ENCODE measurements at places on chromosomes 3 and 15.

- DNase-seq: no peak
Observed at GRCh38 chr15:86077070-86077469, 2.6 kb upstream of the AGBL1 start.

GRCh38 chr15:42070279-42070975 is 23.9 kb downstream of the PLA2G4D start:
- peak; percentile 1 for DNase-seq

- no peak for DNase-seq
Observed at GRCh38 chr15:67228286-67228685, 26.2 kb downstream of the AAGAB start.

- no peak for DNase-seq
Observed at GRCh38 chr3:66622756-66623457, 122.1 kb upstream of the LRIG1 start.

- no peak for DNase-seq
Observed at GRCh38 chr3:15264486-15264885, 58.4 kb downstream of the CAPN7 start.

DNA sequence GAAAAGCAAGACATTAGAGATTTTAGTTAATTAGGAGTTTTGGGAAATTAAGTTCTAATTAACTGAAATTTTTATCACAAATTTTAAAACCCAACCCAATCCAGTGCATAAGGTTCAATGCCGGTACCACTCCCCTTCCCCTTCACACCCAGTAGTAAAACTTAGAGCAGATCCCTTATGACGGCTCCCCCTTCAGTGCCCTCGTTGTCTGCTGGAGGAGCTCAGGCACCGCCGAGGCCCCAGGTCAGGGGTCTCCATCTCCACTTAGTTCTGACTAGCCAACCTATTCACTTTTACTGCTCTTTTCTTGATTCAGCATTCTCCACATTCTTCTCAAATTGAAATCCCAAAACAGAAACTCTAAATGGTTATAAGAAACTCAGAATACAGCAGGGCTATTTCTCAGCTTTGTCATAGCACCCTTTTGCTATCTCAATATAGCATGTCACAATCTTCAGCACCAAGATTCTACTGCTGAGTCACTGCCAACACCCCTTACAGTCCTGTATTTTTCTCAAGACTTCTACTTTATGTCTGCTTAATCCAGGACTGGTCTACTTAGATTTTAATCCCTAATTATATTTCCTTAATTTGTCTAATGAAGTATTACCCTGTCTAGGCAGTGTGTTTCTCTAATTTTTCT is 39.8 kb downstream of the TUBGCP4 start:
- DNase-seq: no peak

DNA sequence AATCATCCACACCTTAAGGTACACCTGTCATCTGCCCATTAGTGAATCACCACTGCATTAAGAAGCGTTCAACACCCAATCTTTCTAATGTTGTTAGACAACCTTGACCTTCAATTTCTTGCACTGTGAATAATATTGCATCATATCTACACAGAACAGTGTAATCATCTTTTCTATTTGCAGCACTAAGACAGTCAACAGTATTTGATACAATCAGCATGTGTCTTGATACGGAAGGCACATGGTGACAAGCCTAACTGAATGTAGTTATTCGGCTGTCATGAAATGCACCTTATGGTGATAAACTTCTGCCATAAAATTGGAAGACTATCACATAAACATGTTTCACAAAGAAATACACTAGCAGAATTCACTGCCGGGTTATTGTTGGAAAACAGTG is 253.9 kb upstream of the THRB start:
- no peak for DNase-seq

DNA sequence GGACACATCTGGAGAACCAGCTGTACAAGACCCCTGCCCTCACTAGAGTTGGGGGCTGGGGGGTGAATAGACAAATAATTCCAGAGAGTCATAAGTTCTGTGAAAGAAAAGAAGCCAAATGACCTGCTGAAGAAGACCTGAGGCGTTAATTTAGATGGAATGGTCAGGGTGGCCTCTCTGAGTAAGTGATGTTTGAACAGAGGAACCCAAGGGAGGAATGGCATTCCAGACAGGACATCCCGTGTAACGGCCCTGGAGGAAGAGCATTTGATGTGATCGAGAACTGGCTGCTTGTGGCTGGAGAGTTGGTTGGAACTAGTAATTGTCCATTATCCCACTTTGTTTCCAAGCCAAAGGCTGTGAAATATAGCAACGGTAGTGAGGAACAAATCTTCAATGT is 1.7 kb downstream of the NR2C2 start:
- no peak for DNase-seq

- peak; percentile 33 for DNase-seq
Observed at GRCh38 chr3:133506215-133506901, 67.1 kb upstream of the CDV3 start.

DNA sequence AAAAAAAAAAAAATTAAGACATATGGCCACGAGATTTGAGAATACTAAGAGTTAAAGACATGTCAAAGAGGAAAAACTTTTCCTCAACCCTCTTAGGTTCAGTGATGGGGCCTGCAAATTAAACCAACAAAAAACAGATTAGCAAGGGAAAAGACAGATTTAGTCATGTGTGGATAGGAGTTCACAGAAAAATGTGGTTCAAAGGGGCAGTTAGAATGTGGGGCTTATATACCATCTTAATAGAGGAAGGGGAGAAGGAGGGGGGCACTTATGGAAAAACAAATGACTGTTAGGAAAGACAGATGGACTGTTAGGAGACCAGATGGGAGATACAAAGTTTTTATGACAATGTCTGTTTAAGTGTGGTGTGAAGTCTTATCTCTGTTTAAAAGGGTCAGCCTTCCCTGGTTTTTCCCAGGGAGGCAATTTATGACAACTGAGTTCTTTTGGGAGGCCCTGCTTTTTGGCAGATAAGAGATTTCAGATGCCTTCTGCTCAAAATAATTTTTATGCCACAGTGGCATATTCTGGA is 68.7 kb upstream of the FURIN start:
- DNase-seq: no peak

GRCh38 chr3:72593881-72594397 is 254.3 kb downstream of the SHQ1 start:
- DNase-seq: no peak

DNA sequence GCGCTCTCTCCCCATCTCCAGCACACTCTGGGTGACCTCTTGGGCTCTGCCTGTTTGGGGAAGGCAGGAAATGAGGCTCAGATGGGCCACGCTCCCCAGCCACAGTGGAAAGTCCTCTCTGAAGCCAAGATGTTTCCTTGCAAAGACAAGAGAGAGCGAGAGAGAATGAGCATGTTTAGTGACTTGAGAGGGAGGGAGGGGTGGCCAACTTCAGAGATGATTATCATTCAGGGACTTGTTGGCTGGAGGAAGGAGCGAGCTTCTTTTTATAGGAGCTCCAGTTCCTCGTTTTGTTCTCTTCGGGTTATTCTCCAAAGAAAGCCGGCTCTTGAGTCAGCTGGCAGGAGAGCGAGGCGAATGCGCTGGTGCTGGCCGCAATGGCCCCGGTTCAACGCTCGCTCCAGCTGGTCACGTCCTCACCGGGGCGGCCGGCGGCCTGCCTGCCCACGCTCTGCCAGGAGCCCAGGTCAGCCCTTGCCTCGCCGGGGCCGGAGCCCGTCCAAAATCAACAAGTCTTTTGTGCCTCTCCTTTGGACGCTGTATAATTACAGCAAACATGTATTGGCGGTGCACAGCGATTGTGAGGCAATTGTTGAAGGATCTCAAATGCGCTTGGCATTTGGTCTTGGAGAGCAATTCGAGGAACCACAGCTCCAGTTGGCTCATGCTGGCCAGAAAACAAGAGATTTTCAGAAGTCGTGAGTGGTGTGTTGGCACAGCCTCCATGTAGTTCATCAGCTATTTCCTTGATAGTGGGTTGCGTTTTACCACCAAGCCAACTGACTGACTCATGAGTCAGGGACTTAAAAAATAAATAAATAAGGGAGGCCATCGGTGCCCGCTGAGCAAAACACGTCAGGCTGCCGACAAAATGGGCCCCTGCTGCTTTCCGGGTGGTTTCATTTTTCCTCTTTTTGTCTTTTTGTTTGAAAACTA is 288.6 kb downstream of the UACA start:
- DNase-seq: no peak

DNA sequence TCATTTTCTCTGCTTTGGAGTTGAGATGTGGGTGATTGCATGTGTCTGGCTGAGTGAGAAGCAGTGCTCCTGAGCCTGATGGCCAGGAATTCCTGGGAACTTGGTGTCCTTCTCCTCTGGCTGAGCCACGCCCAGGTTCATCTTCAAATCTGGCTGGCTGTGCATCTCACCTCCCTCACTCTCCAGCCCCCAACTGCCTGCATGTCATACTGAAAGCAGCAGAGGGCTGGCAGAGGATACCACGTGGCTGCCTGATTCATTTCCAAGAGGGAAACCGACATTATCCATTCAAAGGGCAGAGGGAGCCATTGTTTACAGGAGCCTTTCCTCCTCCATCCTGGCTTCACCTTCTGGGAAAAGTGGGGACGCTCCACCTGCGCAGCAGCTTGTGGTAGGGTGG is 57.4 kb downstream of the ABHD5 start:
- no peak for DNase-seq

DNA sequence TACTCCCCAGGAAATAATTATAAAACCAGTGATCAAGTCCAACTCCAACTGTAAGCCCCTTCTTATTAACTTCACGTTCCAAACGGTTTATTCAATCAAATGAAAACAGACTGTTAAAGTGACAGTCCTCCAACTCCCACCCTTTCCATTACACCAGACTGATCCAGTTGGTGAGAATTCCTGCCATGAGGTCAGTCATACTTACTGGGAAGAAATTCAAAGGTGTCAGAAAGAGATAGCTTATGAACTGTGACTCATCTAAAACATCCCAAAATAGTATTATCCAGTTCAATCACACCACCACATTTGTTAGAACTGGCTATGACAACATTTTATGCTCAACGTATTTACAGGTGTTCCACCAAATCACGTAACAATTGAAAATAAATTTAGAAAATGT is 19.5 kb downstream of the SMARCC1 start:
- no peak for DNase-seq

GRCh38 chr15:75360391-75360790 is 8.0 kb downstream of the MAN2C1 start:
- no peak for DNase-seq

DNA sequence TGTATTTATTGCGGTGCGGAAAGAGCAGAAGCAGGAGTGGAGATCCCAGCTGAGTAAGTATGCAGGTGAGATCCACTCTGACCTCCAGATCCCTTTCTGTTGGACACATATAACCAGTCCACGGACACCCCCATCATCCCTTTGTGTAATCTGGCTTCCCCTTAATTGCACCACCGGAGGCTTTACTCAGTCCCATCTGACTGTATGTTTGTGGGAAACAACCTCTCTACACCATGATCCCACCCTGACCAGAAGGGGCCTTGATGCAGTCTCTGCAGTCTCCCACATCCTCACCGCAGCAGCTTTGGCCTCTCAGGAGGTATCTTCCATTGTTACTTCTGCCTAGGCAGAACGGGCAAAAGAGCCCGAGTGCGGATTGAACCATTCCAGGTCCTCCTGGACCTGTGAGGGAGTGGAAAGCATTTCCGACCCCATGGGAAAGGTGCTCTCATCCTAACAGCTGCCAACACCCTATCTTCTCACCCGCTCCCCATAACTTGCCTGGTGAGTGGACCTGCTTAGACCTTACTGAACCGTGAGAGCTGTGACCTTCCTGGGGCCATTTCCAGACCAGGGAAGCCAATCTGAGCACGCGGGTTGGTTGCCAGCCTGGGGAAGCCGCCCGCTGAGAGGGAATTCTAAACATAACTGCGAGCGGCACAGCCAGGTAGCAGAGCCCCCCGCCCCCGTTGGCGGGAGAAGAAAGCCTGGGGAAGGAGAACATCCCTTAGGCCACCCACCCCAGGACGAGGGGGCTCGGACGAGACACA is 1.1 kb downstream of the SLCO2A1 start:
- no peak for DNase-seq

DNA sequence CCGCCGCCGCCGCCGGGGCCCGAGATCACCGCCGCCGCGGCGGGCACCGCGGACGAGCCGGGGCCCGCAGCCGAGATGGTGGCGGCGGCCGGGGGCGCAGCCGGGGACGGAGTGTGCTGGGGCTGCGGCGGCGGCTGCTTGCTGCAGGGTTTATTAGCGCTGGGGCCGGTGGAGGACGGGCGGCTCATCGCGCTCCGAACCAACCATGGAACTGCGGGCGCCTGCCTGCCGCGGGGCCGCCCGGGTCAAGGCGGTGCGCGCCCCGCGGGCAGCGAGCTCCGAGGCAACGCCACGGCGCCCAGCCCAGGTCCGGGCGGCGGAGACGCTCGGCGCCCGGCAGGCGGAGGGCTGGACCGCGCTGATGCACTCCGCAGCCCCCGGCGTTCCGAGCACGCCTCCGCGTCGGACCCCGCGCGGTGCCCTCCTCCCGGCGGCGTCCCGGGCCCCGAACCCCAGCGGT is 277 bp downstream of the SIAH2 start:
- no peak for DNase-seq

GRCh38 chr15:49863431-49864224 is 242.8 kb downstream of the DTWD1 start:
- no peak for DNase-seq

- DNase-seq: no peak
Observed at GRCh38 chr3:122947738-122948137, 79.8 kb downstream of the SEMA5B start.

- DNase-seq: no peak
Observed at GRCh38 chr3:183386651-183387050, 41.8 kb downstream of the MCF2L2 start.

DNA sequence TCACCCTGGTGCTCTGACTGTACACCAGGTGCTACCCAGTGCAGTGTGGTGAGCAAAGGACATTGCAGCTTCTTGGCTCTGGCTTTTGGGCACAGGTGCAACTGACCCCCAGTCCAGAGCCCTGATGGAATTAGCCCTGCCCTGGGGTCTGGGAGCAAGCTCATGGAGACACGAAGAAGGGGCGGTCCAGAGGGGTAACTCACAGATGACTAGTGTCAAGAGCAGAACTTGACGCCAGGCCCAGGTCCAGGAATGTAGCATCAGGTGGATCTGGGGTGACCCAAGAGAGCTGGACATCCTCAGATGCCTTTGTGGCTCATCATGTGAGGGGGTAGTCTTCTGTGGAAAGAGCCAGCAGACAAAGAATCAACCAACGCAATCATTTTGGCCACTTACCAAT is 88.9 kb downstream of the ASB7 start:
- DNase-seq: no peak

- DNase-seq: no peak
Observed at GRCh38 chr3:173238091-173238490, 97.1 kb upstream of the SPATA16 start.

DNA sequence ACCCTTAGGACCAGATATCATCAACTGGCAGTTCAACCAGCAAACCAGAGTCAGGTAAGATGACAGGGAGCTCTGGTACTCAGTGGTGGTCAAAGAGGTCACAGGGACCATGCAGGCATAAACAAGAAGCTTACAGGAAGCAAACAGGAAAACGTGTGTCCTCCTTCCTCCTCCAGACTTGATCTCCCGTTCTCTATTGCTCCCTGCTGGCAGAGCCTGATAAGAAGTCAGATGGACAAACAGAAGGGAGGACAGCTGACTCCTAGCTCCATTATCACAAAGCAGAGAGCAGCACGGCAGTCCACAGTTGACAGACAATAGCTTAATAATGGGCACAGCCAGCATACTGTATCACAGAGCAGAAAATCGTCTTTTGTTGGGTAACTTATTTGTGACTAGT is 156.5 kb upstream of the SLC2A2 start:
- no peak for DNase-seq

Data from stimulated activated CD8-positive, alpha-beta memory T cell treated with anti-CD3 and anti-CD28 coated beads, Interleukin-4, amount 100 ng/mL, for 48 hours (primary cell).